ENCODE measurements at places on chromosomes 5 and 9. TPM values are rescaled to one million over a fixed set of nuclear protein-coding genes. Genes with fewer than 3 reads are reported as not detected.

GRCh38 chr5:179227580-179228311 lies 117.5 kb downstream of the ADAMTS2 start:
- DNase-seq: no peak

The DMRTA1 gene
- total RNA-seq: 0.38 TPM

DNA sequence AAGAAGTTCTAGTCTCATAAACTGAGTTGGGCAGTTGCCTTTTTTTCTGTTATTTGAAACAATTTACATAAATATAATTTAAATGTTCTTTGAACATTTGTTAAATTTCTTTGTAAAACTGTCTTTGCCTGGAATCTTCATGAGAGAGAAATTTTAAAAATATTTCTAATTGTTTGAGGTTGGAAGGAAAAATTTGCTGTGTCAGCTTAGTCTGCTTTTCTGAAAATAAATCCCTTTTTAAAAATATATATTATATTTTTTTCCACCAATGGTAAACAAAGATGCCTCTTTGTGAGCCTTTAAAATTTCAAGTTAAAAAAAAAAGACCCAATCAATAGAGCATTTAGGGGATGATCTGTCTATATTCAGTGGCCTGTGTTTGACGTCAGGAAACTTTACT lies 542.7 kb downstream of the KIF4B start:
- DNase-seq: no peak

GRCh38 chr5:172858990-172859811 lies 25.1 kb downstream of the ERGIC1 start:
- DNase-seq: peak; percentile 85

- DNase-seq: no peak
Observed at GRCh38 chr5:174505621-174506020, 218.8 kb upstream of the MSX2 start.

DNA sequence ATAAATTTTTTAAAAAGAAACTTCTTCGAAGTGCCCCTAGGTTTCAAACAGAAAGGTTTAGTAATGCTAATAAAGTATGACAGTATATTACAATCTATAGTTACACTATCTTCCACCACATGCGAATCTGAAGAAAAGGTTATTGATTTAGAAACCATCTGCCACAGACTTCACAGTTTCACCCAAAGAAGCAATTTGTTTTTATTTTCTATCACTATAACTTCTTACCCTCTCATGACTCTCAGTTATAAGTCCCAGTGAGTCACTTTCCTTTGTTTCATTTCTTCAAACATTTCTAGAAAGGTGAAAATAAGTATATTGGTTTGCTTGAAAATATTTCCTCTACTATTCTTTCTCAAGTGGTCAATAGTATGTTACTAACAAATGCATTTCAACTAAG lies 93.6 kb downstream of the MCTP1 start:
- no peak for DNase-seq

The TAF1L gene
- not detected for total RNA-seq

DNA sequence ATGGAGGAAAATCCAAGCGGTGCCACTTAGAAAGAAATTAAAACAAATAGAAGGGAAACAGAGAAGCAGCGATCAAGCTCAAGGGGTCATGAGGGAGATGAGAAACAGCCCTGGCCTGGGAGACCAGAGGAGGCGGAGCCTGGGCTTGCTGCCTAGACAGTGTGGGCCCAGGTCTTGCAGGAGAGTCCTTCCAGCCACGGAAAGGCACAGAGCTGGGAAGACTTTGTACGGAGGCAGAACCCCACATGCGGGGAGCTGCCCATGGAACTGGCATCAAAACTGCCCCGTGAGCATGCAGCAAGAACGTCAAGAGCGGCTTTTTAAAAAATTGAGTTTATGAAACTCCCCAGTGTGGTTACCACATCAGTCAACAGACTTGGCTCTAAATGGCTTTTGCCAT lies 119.4 kb downstream of the IRX1 start:
- peak; percentile 58 for DNase-seq

DNA sequence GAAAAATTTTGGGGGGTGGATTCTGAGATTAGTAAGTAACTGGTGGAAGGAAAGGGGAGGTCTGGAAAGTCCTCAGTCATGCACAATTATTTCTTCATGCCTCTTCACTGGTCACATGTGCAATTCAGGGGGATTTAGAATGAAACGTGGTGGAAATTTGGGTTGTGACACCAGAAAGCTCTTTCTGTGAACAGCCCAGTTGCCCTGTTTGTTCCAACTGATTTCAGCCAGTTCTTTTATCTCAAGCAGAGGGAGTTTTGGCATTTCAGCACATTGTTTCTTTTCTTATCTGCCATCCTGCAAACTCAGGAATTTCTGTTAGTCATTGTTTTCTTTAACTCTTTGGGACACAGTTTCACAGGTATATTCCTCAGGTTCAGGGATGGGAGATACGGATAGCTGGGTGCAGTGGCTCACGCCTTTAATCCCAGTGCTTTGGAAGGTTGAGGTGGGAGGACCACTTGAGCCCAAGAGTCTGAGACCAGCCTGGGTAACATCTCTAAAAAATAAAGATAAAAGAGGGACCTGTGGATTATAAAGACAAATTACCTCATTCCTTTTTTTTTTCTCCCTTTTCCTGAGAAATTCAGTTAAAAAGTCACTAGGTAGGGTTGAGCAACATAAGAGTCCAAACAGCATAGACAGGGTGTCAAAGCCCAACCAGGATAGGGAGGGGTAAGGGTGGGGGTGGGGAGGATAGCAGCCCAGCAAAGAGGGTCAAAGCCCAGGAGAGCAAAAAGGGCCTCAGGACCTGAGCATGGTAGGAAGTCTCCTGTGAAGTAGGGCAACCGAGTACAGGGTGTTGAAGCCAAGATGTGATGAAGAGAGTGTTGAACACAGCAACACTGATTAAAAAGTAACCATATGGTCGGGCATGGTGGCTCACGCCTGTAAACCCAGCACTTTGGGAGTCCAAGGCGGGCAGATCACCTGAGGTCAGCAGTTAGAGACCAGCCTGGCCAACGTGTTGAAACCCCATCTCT lies 5.4 kb upstream of the B4GALT1 start:
- DNase-seq: no peak

GRCh38 chr5:58346041-58346440 lies 113.8 kb downstream of the PLK2 start:
- no peak for DNase-seq

The NDUFS6 gene
- total RNA-seq: 48.3 TPM

GRCh38 chr5:142181096-142181495 lies 72.5 kb downstream of the NDFIP1 start:
- no peak for DNase-seq

DNA sequence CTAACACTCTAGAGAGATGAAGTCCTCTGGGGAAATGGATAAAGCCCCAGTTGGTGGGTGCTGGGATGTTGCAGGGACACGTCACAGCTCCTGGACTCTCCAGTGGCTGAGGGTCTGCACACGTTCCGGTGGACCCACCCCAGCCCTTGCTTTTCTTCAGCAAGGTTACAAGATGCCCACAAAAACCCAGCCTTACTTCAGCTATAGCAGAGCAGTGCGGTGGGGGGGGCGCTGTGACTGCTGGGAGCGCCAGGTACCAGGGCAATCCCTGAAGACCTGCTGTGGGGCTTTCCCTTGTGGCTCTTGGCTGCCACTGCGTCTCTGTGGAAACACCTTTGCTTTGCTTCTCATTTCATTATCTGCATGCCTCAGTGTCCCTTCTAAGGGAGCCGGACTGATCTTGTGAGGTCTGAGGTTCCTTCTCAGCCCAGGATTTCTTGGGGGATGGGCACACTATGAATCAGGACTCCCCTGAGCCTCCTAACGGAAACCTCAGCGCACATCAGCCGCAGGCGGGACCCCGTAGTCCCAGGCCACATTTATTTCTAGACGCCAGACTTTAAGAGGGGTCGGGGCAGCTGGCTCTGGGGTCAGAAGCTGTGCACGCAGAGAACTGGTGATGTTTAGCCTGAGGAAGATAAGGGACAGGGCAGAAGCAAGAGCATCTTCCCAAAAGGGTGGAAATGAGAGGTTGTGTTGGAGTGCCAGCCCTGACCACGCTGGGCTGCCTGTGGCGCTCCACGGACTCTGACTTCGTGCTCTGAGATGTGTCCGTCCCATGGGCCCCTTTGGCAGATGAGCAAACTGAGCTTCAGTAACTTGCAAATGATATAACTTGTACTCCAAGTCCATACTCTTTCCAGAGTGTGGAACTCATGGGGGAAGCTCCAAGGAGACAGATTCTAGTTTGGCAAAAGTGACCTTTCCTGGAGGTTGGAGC lies 106.8 kb downstream of the WNK2 start:
- DNase-seq: no peak

Measured in psoas muscle (tissue), 8 donors.